ENCODE measurements at places on chromosomes 12 and 14.

DNA sequence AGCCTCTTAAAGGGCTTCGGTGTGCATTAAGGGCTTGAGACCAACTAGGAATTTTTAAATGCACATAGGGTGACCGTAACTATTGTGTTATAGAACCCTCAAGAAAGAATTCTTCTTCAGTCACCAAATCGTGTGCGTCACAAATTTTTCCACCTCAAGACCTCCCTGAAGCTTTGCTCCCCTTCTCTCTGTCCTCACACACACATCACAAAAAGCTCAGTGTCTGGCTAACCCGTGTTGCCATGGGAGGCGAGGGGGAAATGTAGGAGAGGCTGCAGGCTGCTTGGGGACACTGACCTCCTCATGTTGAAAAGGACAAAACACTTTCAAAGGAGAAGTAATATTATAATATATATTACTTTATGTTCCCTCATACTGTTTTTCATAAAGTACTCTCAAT lies 10.6 kb downstream of the SSPN start:
- no peak for DNase-seq

GRCh38 chr14:63901434-63902085 lies 48.8 kb downstream of the SYNE2 start:
- peak; percentile 50 for DNase-seq

DNA sequence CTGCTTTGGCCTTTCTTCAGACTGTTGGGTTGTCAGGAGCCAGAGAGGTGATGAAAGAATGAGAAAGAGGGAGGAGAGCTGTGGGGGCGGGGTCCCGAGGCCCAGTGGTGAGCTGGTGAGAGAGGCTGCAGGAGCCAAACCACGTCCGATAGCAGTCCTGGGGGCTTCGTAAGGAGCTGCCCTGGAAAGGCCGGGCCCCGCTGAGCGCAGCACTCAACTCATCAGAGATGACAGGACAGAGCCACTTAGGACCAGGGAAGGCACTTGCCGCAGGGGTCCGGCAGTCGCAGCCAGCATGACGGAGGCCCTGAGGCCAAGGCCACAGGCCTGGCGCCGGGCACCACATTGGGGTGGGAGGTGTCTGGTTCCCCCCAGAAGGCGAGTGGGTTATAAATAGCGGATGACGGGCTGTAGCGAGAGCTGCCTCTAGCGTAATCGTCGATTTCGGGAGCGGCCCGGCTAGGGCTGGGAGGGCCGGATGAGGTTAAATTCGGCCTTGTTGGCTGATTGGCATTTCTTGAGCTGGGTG lies 179.0 kb downstream of the TSPAN9 start:
- DNase-seq: no peak

GRCh38 chr14:92421751-92422150 lies 91.8 kb upstream of the RIN3 start:
- DNase-seq: no peak

GRCh38 chr12:16238661-16239060 lies 38.8 kb downstream of the SLC15A5 start:
- peak; percentile 48 for DNase-seq

- peak; percentile 42 for DNase-seq
These were observed 21.0 kb downstream of the CFL2 start for GRCh38 chr14:34693228-34693939.

DNA sequence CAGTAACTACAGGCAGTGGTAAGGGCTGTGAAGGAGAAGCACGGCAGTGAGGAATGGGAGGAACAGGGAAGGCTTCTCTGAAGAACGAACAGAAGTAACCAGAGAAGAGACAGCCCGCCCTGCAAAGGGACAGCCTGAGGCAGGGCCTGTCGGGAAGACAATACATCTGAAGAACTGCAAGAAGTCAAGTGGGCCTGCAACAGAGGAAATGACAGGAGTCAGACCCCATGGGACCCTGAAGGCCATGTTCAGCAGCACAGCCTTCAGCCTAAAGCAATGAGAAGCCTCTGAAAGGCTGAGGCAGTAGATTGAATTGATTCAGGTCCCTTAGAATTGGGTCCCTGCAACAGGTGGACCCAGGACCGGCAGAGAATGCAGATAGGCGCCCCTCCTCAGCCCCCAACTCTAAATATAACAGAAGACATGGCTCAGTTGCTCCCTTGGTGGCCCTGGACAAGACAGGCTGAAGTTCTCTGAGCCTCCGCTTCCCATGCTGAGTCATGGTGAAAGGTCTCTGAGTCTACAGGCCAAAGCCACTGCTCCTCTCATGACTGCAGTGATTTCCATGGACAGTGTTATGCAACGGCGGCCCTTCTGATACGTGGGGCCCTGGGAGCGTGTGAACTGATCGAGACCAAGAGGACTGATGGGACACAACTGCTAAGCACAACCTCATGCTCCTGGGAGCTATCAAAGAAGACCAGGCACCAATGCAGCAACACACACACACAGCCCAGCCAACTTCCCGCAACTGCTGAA lies 10.8 kb upstream of the ACTR6 start:
- DNase-seq: no peak

DNA sequence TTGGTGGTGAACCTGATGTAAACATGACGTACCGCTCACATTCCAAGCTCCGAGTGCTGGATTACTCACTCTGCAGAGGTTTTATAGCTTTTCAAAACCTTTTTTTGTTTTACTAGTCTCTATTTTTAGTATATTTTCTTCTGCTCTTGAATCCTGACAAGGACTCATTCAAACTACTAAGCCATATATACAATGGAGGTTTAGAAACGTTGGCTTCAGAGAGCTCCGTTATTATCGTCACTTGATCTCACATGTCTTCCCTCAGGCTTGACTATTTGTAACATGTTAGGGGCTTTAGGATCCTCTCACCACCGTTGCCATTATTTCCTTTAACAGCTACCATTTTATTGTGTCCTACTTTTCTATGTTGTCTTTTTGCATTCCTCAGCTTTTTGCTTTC lies 1321.5 kb upstream of the FLRT2 start:
- no peak for DNase-seq

GRCh38 chr12:115872212-115872611 lies 405.3 kb downstream of the MED13L start:
- DNase-seq: no peak

DNA sequence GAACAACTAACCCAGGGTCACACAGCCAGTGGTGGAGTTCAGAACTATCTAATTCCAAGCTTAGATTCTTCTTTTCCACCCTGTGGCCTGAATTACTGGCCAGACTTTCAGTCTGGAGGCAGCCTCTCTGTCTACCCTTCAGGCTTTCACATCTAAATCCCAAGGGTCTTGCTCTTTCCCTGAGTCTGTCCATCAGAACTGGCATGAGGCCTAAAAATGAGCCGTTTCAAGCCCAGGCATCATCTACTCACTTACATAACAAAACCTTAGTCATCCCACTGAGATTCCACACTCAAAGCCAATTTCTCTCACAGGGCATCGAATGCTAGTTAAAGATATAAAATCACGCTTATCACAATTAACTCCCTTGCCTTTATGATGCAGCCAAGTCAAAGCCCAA lies 1.3 kb upstream of the PTGDR start:
- DNase-seq: peak; percentile 32

DNA sequence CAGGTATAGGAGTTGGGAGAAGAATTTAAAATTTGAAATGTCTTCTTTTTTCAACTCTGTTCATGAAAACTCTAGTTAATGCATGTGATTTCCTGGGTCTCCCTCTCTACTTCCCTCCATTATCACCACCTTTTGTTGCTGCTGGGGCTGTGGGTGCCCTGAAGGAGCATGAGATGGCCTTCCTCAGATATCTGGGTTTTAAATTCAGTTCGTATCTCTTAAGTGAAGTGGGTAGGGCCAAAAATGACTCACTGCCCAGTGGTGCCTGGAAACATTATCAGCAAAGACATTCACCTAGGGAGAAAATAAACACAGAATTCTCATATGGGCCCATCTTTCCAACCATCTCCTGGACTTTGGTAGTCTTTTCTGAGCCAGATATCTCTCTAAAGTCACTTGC lies 234.9 kb upstream of the PLEKHG7 start:
- peak; percentile 51 for DNase-seq
